ENCODE measurements at places on chromosomes 16 and 17.

GRCh38 chr16:72635104-72635503 lies 412.8 kb downstream of the ZFHX3 start:
- DNase-seq = no peak

DNA sequence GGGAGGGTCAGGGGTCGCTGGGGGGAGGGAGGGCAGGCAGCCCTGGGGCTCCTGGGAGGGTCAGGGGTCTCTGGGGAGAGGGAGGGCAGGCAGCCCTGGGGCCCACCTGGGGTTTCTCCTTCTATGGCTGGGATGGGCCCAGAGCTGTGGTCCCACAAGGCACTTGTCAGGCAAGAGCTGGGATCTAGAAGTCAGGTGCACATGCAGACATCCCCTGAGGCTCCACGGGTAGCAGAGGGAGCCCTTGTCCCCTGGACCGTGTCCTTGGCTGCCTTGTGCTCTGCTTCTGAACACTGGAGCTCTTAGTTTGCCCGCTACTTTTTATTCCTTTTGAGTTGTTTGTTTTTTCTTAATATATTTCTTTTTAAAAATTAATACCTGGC lies 1.8 kb downstream of the TUBB3 start:
- DNase-seq = no peak

- DNase-seq = no peak
Measured at GRCh38 chr17:53168413-53168812, 654.3 kb upstream of the KIF2B start.

DNA sequence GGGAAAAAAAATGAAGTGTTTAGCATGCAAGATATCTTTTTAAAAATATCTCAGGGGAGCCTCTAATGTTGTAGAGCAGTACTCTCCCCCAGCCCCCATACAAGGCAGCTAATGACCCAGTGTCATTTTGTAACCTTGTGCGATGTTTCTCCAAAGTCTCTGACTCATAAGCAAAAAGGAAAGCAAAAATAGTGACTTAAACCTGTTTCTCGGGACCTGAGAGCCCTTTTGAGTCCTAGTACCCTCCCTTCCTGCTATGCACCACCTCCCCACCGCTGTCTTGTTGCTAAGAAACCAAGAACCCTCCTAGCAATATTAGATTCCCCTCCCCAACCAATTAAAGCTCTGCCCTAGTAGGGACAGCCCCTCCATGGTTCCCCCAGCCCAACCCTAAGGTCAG lies 2.8 kb downstream of the MYCBPAP start:
- DNase-seq = no peak

DNA sequence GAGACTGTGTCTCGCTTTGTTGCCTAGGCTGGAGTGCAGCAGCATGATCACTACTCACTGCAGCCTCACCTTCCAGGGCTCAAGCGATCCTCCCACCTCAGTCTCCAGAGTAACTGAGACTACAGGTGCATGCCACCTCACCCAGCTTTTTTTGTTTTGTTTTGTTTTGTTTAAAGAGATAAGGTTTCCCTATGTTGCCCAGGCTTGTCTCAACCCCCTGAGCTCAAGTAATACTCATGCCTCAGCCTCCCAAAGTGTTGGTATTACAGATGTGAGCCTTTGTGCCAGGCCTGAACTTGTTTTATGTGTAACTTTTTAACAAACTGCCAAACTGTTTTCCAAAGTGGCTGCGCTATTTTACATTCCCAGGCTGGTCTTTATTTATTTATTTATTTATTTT lies 41.8 kb upstream of the NUDT7 start:
- DNase-seq = no peak

DNA sequence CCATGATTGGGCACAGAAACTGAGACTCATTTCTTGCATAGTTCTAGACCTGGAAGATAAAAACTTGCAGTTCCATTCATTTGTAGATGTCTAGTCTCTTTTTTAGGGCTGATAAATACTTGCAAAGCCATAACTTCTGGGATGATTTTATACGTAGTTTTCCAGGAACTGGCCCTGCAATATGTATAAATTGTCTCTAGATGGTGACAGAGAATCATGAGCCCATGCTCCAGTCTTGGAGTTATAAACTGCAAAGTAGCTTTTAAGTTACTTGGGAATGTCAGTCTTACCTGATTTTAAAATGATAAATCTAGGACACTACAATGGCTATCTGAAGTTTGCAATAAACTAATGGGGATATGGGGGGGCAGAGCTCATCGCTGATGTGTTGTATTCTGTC lies 3.0 kb upstream of the ADAMTS18 start:
- DNase-seq = no peak

GRCh38 chr16:31568577-31569359 lies 41.1 kb downstream of the AHSP start:
- DNase-seq = no peak

DNA sequence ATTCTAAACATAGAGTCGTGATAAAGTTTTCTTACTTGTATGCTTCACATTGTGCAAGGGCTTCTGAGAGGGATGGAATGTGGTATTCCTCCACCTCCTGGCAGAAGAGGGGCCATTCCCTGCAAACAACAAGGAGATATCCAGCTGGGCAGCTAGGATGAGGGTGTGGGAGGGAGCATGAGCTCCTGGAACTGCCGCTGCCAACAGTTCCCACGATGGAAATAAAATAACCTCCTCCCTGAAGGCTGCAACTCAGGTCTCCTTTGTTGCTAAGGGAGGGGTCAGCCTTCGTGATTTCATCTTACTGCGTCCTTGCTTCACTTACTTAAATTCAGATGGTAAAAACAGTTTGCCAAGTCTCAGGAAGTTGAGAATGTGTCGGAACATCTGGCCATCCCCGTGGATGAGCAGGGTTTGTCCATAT lies 15.6 kb downstream of the PLEKHG4 start:
- DNase-seq = no peak

DNA sequence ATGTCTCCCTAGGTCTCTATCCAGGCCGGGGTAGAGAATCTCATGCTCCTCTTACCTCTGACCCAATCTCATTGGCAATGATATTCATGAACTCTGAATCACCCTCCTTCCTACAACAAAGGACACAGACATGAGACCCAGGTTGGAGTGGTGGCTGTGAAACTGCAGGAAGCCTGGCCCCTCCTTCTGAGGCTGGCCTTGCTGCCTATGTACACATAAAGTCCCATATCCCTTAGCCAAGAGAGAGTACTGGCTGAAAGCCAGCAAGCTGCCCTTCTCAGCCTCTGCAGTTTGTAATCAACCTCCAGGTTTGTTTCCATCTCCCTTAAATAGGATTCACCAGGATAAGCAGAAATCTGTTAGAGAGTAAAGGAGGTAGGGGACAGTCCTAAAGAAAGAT lies 10.6 kb downstream of the AARSD1 start:
- DNase-seq = no peak

Data from NCI-H187 treated with DMSO at 0.1 percent for 48 hours (cell line).